ENCODE measurements at places on chromosomes 5 and 9. TPM values are rescaled to one million over a fixed set of nuclear protein-coding genes. Genes with fewer than 3 reads are reported as not detected.

PAEP gene
- not detected for total RNA-seq

DNA sequence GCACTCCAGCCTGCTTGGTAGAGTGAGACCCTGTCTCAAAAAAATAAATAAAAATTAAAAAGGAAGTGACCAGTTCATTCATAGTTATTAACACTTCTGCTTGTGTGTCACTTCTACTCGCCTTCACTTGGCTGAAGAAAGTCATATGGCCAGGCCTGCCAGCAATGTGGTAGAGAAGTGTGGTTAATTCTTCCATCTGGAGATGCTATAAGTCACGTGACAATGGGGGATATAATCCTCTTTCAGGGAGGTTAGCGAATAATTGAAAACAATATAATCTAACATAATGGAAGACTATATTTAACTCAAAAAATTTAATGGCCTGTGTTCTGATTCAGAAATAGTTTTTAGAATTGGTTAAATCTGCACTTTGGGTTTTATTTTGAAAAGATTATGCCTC, 305.6 kb downstream of the DOCK8 start:
- no peak overlapping the region for H3K4me3 ChIP-seq
- no peak for DNase-seq
- H3K4me1 ChIP-seq, result peaks cover 52% of the 10 kb centered on the region
- H3K27ac ChIP-seq, result no peak overlapping the region
- no peaks in the 10 kb centered on the region for H3K27me3 ChIP-seq
- H3K36me3 ChIP-seq, result no peaks in the 10 kb centered on the region

DNA sequence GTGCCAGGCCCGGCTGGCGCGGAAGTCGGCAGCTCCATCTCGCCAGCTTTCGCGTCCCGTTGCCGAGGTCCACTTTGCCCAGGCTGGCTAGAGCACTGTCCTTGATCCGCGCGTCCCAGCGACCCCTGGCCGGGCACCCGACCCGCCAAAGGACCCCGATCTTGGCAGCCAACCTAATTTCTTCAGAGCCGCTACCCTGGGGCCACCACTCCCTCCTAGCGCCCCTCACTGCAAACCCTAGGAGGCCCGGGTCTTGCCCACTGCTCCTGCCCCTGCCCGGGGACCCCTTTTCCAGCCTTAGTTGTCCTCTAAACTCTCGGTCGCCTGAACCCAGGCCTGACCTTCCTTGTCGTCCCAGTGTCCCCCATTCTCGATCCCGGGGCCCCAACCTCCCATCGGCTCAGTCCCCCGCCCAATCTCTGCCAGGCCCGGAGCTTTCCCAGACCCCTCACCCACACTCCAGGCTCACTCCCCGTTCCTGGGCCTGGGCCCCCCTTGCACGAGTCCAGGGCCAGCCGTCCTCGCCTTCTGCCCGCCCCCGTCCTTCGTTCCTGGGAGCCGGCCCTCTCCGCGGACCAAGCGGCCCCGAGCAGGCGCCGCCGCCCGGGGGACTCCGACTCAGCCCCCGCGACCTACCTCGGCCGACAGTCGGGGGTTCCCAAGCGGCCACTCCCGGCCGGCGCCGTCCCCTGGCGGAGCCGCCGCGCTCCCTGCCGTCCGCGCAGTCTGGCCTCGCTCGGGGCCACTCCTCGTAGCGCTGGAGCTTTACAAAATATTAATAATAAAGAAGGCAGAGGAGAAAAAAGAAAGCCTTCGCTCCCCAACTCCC, 701 bp upstream of the LMX1B start:
- peak overlapping the region; percentile 67 for H3K4me3 ChIP-seq
- DNase-seq, result no peak
- peaks cover 10% of the 10 kb centered on the region for H3K27me3 ChIP-seq
- H3K4me1 ChIP-seq, result peaks cover 14% of the 10 kb centered on the region
- H3K36me3 ChIP-seq, result no peaks in the 10 kb centered on the region
- no peak overlapping the region for H3K27ac ChIP-seq

CDH18 gene
- total RNA-seq, result not detected

- H3K4me1 ChIP-seq, result no peaks in the 10 kb centered on the region
- no peak overlapping the region for H3K27ac ChIP-seq
- DNase-seq, result no peak
- no peak overlapping the region for H3K4me3 ChIP-seq
- no peaks in the 10 kb centered on the region for H3K36me3 ChIP-seq
Observed at GRCh38 chr5:119991625-119992024, 362.3 kb downstream of the FAM170A start.

GRCh38 chr5:37846786-37847310, 7.0 kb upstream of the GDNF start:
- H3K4me1 ChIP-seq, result no peaks in the 10 kb centered on the region
- H3K36me3 ChIP-seq, result no peaks in the 10 kb centered on the region
- peaks cover 3% of the 10 kb centered on the region for H3K27me3 ChIP-seq
- H3K27ac ChIP-seq, result no peak overlapping the region

DNA sequence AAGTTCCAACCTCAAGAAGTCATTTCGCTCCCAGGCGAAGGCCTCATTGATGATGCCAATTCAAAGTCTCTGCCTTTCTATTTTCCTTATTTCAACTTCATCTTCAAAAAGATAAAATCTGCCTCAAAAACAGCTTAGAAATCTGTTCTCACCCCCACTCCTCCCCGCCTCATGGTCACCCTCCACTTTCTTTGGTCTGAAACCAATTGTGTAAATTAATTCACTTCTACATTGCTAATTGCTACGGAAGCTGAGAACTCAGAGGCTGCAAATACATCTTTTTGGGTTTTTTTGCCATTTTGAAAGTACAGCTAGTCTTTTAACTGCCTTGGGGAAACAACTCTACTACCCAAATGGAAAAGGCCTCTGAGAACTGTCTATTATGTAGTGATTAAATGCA, 350.0 kb upstream of the SLC24A2 start:
- no peak overlapping the region for H3K27ac ChIP-seq
- no peak for DNase-seq
- no peaks in the 10 kb centered on the region for H3K36me3 ChIP-seq
- no peaks in the 10 kb centered on the region for H3K4me1 ChIP-seq
- H3K27me3 ChIP-seq, result no peaks in the 10 kb centered on the region

DYNC2I2 gene
- 43.9 TPM for total RNA-seq

- no peaks in the 10 kb centered on the region for H3K27me3 ChIP-seq
- no peak for DNase-seq
- no peaks in the 10 kb centered on the region for H3K4me1 ChIP-seq
- no peaks in the 10 kb centered on the region for H3K36me3 ChIP-seq
Observed at GRCh38 chr5:151408591-151409230, 38.7 kb upstream of the SLC36A1 start.

- no peak overlapping the region for H3K27ac ChIP-seq
- peaks cover 20% of the 10 kb centered on the region for H3K4me1 ChIP-seq
- DNase-seq, result peak; percentile 9
- H3K4me3 ChIP-seq, result no peak overlapping the region
- H3K27me3 ChIP-seq, result no peaks in the 10 kb centered on the region
Observed at GRCh38 chr5:73796164-73797131, 170.5 kb downstream of the ARHGEF28 start.

GRCh38 chr5:95878417-95879323, 56.1 kb upstream of the GLRX start:
- H3K27me3 ChIP-seq, result no peaks in the 10 kb centered on the region
- no peak overlapping the region for H3K4me3 ChIP-seq
- no peak overlapping the region for H3K27ac ChIP-seq
- peaks cover 6% of the 10 kb centered on the region for H3K4me1 ChIP-seq
- no peaks in the 10 kb centered on the region for H3K36me3 ChIP-seq
- no peak for DNase-seq

FIBCD1 gene
- not detected for total RNA-seq

SOHLH1 gene
- not detected for total RNA-seq

SCAI gene
- total RNA-seq, result 5.1 TPM

AFF4 gene
- 142 TPM for total RNA-seq

DNA sequence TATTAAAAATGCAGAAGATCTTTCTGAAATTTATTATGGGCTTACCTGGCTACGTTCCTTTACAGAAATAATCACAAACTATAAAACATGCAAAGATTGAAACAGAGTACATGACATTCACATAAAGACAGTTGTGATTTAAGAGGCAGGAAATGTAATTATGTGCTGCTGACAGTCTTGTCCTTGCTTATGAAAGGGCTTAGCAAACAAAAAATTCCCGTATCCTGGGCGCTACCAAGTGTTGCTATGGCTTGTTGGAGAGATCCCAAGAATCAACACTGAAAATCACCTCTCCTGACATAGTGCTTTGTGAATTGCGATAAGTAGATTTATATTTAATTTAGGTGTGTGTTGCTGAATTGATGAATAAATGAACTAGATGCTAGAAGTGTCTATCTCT, 352.5 kb upstream of the C9orf72 start:
- H3K36me3 ChIP-seq, result no peaks in the 10 kb centered on the region
- H3K4me1 ChIP-seq, result no peaks in the 10 kb centered on the region
- H3K27ac ChIP-seq, result no peak overlapping the region
- no peak overlapping the region for H3K4me3 ChIP-seq
- H3K27me3 ChIP-seq, result no peaks in the 10 kb centered on the region
- no peak for DNase-seq

CDH6 gene
- 3.2 TPM for total RNA-seq

Data from thoracic aorta (tissue), 2 donors.